ENCODE measurements at places on chromosomes 2 and 18.

GRCh38 chr2:201795607-201796477, 10.5 kb upstream of the CDK15 start:
- no peak for DNase-seq

- DNase-seq, result no peak
Measured at GRCh38 chr2:105442721-105443120, 43.9 kb upstream of the FHL2 start.

- DNase-seq, result no peak
Measured at GRCh38 chr2:86073225-86073624, 32.5 kb downstream of the POLR1A start.

DNA sequence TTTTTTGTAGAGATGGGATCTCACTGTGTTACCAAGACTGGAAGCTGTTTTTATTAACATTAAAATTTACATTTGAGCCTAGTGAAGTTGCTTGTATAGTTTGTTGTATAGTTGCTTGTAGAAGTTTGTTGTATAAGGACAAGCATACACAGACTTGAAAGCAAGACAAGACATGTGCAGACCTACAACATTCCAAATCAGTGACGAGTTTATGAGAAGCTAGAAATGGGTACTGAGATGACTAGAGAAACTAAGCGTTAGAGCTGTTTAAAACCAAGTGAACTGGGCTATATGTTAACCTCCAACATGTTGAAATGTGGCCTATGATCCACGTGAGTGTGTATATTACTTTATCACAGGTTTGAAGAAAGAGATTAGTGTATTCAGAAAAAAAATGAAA, 39.1 kb downstream of the ABCB11 start:
- DNase-seq, result no peak

DNA sequence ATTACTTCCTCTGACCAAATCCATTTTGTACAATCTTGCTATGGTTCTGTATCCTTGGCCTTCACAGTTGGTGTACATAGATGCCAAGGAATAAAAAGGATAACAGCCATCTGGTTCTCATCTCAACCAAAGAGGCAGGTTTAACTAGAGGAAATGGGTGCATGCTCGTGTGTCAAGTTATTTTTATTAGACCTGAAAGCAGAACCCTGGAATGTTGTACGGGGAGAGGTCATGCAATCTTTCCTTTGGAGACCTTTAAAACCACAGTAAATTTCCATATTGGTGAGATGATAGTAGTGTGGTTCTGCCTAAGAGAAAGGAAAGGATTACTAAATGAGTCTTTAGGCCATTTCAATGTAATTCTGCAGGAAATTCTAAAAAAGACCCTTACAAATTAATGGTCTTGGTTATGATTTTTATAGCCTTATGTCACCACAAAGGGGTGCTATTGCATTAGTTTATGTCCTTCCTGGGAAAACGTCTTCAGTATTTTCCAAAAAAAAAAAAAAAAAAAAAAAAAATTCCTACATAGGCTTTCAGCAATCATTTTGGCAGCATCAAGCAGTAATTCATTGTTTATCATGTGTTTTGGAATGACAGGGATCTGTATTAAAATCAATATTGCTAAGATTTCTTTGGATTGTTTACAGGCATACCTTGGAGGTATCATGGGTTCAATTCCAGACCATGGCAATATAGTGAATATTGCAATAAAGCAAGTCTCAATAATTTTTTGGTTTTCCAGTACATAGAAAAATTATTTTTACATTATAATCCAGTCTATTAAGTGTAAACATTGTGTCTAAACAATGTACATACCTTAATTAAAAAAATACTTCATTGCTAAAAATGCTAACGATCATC, 270.8 kb downstream of the NYAP2 start:
- DNase-seq, result no peak

DNA sequence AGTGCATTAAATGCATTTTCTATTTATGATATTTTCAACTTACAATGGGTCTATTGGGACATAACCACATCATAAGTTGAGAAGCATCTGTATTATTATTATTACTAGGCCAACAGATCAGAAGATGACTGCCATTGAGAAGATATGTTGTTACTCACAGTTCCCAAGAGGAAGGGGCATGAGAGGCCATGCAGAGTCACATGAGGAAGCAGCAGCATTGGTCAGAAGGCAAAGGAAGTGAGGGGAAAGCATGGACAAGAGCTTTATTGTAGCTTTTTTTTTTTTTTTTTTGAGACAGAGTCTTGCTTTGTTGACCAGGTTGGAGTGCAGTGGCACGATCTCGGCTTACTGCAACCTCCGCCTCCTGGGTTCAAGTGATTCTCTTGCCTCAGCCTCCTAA, 66.2 kb upstream of the LCLAT1 start:
- no peak for DNase-seq

GRCh38 chr2:166536111-166536510, 42.1 kb upstream of the SCN7A start:
- no peak for DNase-seq

DNA sequence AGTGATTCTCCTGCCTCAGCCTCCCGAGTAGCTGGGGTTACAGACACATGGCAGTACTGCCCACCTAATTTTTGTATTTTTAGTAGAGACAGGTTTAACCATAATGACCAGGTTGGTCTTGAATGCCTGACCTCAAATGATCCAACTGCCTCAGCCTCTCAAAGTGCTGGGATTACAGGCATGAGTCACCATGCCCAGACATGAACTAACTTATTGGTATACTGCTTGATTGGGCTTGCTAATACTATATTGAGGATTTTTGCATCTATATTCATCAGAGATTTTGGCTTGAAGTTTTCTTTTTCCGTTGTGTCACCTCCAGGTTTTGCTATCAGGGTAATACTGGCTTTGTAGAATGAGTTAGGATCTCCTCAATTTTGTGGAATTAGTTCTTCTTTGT, 706.1 kb upstream of the HS6ST1 start:
- no peak for DNase-seq

- no peak for DNase-seq
Measured at GRCh38 chr2:228983700-228984099, 287.4 kb downstream of the PID1 start.

- DNase-seq, result no peak
Measured at GRCh38 chr2:163764566-163764965, 28.8 kb upstream of the FIGN start.

GRCh38 chr2:66127061-66127460, 307.9 kb upstream of the MEIS1 start:
- no peak for DNase-seq

GRCh38 chr2:46148369-46148736, 148.9 kb upstream of the EPAS1 start:
- no peak for DNase-seq

GRCh38 chr2:237195396-237196120, 109.9 kb downstream of the COPS8 start:
- DNase-seq, result no peak

- no peak for DNase-seq
Measured at GRCh38 chr18:33116376-33116775, 324.1 kb downstream of the CCDC178 start.

DNA sequence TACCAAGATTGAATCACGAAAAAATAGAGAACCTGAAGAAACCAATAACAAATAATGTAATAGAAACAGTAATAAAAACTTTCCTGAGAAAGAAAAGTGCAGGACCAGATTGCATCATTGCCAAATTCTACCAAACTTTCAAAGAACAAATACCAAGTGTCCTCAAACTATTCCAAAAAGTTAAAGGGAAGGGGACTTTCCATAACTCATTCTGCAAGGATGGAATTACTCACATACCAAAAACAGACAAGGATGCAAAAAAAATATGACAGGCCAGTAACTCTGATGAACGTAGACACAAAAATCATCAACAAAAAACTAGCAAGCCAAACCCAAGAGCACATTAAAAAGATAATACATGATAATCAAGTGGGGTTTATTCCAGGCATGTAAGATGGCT, 172.3 kb upstream of the SLC35G4 start:
- DNase-seq, result no peak

DNA sequence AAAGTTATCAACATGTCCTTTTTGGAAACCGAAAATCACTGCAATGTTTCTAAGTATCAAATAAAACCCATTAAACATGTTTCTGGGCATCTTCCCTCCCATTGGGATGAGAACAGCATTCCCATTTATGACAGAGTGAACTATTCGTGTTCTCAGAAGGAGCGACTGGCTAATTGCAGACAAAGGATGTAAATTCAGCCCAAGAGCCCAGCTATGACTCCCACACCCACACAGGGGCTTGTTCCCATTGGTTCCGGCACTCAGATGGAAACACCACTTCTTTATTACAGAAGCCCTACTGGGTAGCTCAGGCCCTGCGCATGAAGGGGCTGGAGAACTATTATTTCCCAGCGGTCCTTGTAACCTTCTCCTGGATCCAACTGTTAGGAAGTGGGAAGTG, 16.6 kb upstream of the NPAS2 start:
- DNase-seq, result no peak

DNA sequence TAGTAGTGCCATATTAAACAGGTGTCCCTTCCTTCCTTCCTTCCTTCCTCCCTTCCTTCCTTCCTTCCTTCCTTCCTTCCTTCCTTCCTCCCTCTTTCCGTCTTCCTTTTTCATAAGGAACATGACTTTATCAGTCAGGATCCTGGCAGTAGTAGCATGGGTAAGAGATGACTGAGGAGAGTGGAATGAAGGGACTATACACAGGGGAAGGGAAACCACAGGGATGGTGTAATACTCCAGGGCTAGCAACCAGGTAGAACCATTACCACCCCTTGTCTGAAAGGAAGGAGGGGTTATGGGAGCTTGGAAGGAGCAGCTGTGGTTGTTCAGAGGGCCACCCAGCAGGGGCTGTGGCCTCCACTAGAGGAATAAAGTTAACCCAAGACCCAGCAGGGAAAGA, 23.2 kb upstream of the KDM3A start:
- no peak for DNase-seq

DNA sequence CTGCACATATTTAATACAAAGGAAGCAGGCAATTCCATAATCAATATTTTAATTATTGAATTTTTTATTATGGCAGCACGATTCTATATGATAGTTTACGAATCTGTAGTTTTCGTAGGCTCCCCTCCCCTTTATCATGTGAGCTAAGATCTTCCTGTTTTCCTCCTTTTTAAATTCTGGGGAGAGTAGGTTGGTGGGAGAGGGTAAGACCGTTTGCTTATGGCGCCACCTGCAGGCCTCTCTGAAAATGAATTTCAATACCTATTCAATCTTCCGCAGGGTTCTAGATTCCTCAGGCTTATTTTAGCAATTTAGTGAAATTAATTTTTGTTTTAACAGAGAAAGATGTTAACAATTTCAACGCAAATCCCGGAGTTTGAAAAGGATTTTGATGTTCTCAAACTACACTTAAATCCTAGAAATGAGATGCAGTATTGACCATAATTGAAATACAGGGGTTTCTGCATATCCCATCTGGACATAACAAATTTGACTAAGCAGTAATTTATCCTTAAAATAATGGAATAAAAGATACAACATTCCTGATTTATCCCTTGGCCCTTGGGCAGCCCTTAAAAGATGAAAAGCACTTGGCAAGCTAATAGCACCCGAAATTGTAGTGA, 12.8 kb upstream of the GBX2 start:
- no peak for DNase-seq

DNA sequence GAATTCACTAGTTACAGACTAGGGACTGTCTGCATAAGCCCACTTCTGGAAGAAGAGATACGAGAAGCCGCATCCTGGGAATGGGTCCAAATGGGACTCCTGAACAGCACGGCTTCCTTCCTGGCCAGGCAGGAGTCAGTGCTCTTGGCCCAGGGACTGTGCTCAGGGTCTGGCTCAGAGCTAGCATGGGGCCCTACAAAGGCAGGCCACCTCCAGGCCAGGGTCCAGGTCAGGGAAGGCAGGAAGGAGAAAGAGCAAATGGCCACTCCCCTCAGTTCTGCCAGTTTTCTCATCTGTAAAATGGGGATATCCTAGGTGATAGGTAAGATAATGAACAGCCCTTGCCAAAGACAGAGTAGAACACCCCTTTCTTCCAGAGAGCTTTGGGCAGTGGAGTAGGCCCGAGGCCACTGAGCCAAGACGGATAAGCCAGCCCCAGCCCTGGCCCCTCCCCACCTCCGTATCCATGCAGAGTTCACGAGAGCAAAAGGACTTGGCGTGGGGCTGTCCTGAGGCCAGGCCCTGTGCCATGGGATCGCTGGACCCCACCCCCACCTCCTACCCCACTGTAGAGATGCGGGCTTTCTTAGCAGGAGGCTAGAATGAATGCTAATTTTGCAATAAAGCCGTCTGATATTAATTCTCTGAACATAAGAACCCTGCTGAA, 190.1 kb downstream of the MGAT5 start:
- no peak for DNase-seq

DNA sequence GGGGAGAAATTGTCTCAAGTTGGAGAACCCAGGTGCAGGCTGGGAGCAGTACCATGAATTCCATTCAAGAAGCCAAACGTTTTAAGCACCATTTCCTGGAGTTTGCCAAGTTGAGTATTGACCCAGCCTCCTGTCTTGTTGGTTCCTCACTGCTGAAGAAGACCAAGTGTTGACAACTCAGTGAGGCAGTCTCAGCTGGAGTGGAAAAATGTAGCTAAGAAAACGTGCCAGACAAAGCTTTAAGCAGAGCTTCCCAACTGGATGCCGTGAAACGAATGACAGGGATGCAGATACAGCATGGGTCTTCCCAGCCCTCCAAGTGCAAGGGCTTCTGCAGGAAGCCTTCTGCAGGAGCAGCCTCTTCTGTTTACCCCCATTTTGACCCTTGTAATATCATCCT, 778 bp upstream of the INPP1 start:
- DNase-seq, result no peak

- DNase-seq, result no peak
Measured at GRCh38 chr18:53948991-53949390, 275.5 kb downstream of the MBD2 start.

DNA sequence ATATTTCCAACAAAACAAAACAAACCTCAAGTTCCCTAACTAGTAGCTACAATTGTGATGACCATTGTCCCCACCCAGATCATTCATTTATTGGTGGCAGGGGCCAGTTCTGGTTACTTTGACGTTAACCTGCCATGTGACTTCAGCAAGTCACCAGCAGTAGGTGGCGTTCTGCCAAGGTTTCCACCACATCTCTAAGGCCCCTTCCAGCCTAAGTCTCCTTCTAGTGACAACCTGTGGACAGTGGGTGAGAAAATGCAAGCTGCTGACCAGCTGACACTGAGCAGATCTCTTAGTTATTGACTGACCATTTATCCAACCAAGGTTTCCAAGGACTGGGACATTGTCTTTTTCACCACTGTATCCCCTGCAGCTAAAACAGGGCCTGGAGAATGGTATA, 98.4 kb downstream of the GPR39 start:
- no peak for DNase-seq

- no peak for DNase-seq
Measured at GRCh38 chr2:169573974-169574299, 272 bp upstream of the FASTKD1 start.

DNA sequence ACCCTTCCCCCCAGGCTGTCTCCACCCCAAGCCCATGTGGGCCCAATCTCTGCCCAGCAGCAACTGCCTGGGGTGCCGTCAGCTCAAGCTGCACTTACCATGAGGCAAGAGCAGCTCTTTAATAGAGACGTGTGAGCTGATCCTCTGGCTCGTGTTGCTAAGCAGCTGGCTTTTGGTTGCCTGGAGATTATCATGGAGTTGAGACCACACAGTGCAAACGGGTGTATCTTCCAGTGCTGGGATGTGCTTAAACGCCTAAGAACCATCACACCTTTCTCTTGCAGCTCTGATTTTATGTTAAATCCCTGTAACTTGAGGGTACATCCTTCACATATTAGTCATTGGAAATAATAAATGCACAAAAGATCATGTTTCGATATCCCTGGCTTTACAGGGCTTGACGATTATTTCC, 271.1 kb downstream of the PRKCE start:
- DNase-seq, result no peak

All from activated CD4-positive, alpha-beta T cell treated with anti-CD3 and anti-CD28 coated beads for 4 hours (primary cell).